ENCODE measurements at places on chromosomes 2 and 18.
A peak's percentile ranks its signal among the peaks of the same experiment; 100 is the strongest.

- H3K4me3 ChIP-seq = no peak overlapping the region
- DNase-seq = no peak
- no peaks in the 10 kb centered on the region for H3K27me3 ChIP-seq
Observed at GRCh38 chr2:161946489-161947107, 127.4 kb downstream of the DPP4 start.

DNA sequence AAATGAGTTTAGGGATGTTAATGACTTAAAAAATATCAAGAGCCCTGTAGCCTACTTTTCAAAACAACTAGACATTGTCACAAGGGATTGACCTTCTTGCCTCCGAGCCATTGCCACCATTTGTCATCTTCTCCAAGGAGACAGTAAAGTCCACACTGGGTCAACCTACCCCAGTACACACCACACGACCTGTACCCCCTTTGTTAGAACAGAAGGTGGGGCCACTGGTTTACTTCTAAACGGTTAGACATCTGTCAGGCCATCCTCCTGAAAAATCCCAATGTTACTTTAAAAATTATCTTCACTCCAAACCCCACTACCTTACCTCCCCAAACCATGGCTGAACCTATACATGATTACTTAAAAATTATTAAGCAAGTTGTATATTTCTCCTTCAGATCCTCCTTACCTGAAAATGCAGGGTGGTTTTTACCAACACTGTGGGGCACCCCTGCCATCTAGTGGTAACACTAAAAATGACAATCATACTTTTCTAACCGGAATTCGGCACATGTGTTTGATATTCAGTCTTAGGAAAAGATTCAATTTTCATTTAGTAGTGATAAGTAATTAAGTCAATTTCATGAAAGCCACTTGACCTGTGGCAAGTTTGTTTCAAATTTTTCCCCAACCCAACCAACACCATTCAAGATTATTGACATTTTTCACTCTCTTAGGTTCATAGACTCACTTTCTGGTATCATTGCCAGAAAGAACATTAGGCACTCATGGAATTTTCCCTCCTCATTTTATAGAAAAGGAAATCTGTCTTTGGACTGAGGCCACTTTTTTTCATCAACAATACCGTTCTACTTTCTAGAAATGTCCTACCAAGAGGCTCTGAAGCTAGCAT lies 265.3 kb upstream of the PKDCC start:
- H3K4me3 ChIP-seq = no peak overlapping the region
- no peaks in the 10 kb centered on the region for H3K4me1 ChIP-seq
- DNase-seq = peak; percentile 36
- H3K27me3 ChIP-seq = no peaks in the 10 kb centered on the region
- no peak overlapping the region for H3K27ac ChIP-seq

- no peak overlapping the region for H3K27ac ChIP-seq
- H3K36me3 ChIP-seq = no peaks in the 10 kb centered on the region
- H3K27me3 ChIP-seq = no peaks in the 10 kb centered on the region
- H3K4me3 ChIP-seq = no peak overlapping the region
Observed at GRCh38 chr2:105723431-105723830, 21.3 kb upstream of the NCK2 start.

GRCh38 chr2:45964223-45964841 lies 312.9 kb downstream of the PRKCE start:
- peak; percentile 35 for DNase-seq
- peaks cover 34% of the 10 kb centered on the region for H3K4me1 ChIP-seq
- H3K4me3 ChIP-seq = no peak overlapping the region

GRCh38 chr2:70930371-70931329 lies 5.0 kb upstream of the ATP6V1B1 start:
- H3K4me1 ChIP-seq = no peaks in the 10 kb centered on the region
- H3K4me3 ChIP-seq = no peak overlapping the region
- H3K36me3 ChIP-seq = no peaks in the 10 kb centered on the region
- H3K27ac ChIP-seq = no peak overlapping the region
- H3K27me3 ChIP-seq = peaks cover 3% of the 10 kb centered on the region

- no peaks in the 10 kb centered on the region for H3K4me1 ChIP-seq
- H3K36me3 ChIP-seq = no peaks in the 10 kb centered on the region
- peak overlapping the region; percentile 64 for H3K27ac ChIP-seq
Observed at GRCh38 chr2:197705912-197706838, 1.0 kb downstream of the MARS2 start.

- H3K4me1 ChIP-seq = no peaks in the 10 kb centered on the region
- no peak for DNase-seq
- no peaks in the 10 kb centered on the region for H3K27me3 ChIP-seq
- no peaks in the 10 kb centered on the region for H3K36me3 ChIP-seq
- no peak overlapping the region for H3K27ac ChIP-seq
- H3K4me3 ChIP-seq = no peak overlapping the region
Observed at GRCh38 chr2:145267451-145267850, 747.5 kb upstream of the ZEB2 start.

DNA sequence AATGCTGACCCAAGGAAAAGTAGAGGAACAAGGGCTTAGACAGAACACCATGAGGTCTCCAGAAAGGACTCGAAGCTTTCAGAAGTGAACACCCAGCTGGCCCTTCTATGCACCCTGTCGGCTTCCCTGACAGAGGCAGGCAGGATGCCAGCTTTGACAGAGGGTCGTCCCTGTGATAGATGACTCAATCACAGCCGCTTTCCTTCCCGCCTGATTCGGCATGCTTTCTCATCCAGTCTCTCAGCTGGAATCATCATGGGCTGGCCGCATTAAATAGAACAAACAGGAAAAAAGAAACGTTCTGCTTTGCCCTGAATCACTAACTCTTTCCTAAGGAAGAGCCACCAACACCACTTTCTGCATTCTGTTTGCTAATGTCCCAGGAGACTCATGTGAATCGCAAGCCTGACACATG lies 140.3 kb upstream of the RAB12 start:
- H3K27me3 ChIP-seq = no peaks in the 10 kb centered on the region
- DNase-seq = no peak
- H3K27ac ChIP-seq = no peak overlapping the region
- no peak overlapping the region for H3K4me3 ChIP-seq
- no peaks in the 10 kb centered on the region for H3K36me3 ChIP-seq

GRCh38 chr2:64562148-64562784 lies 38.1 kb downstream of the AFTPH start:
- no peak overlapping the region for H3K27ac ChIP-seq
- no peak for DNase-seq
- H3K27me3 ChIP-seq = no peaks in the 10 kb centered on the region

DNA sequence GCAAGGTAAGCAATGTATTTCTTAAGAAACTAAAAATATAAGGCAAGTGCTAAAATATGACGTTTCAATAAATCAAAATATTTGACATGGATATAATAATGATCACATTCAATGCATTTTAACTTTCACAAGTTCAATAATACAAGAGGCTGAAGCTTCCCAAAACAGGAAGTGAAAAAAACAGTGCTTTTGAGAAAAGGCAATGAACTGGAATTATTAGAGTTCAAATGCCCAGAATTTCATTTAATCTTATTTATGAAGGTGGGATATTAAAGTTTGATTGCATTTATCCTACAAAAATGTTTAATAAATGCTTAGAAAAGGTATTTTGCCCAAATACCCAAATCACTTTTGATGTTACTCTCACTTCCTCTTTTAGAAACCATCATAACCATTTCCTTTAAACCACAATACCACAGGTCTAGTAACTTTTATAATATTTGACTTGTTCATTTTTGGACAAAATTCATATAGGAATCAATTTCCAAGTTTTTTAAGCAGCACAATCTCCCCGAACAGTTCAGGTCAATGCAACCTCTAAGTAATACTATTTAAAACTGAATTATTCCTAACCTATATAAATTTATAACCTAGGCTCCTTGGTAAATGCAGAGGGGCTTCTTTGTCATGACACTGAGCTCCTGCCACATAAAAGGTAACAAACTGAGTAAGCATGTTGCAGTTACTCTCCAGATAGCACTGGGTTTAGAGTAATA lies 2.1 kb downstream of the NCKAP1 start:
- H3K4me3 ChIP-seq = peak overlapping the region; percentile 78
- no peaks in the 10 kb centered on the region for H3K36me3 ChIP-seq
- H3K27ac ChIP-seq = peak overlapping the region; percentile 96
- H3K4me1 ChIP-seq = no peaks in the 10 kb centered on the region
- H3K27me3 ChIP-seq = no peaks in the 10 kb centered on the region

DNA sequence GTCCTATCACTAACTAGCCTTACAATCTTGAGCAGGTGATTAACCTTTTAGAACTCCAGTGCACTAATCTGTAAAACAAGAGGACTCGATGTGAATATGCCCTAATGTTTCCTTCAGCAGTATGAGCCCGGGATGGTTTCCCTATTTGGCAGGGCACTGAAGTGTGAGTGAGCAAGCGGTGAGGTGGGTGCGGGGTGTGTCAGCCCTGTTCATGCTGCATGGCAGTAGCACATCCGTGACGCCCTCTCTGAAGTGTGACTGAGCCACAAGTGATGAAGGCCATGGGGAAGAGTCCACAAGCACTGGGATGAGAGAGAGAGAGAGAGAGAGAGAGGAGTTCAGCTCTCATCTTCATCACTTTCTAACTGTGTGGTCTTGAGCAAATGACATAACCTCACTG lies 168.7 kb downstream of the SETBP1 start:
- no peaks in the 10 kb centered on the region for H3K36me3 ChIP-seq
- no peak overlapping the region for H3K27ac ChIP-seq
- H3K27me3 ChIP-seq = no peaks in the 10 kb centered on the region
- H3K4me1 ChIP-seq = no peaks in the 10 kb centered on the region
- DNase-seq = no peak
- H3K4me3 ChIP-seq = no peak overlapping the region

GRCh38 chr18:5413447-5413846 lies 117.9 kb upstream of the ZBTB14 start:
- H3K27me3 ChIP-seq = no peaks in the 10 kb centered on the region
- DNase-seq = no peak
- no peaks in the 10 kb centered on the region for H3K36me3 ChIP-seq
- no peak overlapping the region for H3K27ac ChIP-seq
- H3K4me3 ChIP-seq = no peak overlapping the region

- no peaks in the 10 kb centered on the region for H3K27me3 ChIP-seq
- H3K4me3 ChIP-seq = no peak overlapping the region
- peak overlapping the region; percentile 25 for H3K27ac ChIP-seq
- no peak for DNase-seq
Observed at GRCh38 chr2:437756-438393, 150.0 kb upstream of the ALKAL2 start.

- DNase-seq = no peak
- no peak overlapping the region for H3K27ac ChIP-seq
- H3K36me3 ChIP-seq = no peaks in the 10 kb centered on the region
- H3K27me3 ChIP-seq = no peaks in the 10 kb centered on the region
- no peaks in the 10 kb centered on the region for H3K4me1 ChIP-seq
Observed at GRCh38 chr2:145593991-145594614, 1074.2 kb upstream of the ZEB2 start.

DNA sequence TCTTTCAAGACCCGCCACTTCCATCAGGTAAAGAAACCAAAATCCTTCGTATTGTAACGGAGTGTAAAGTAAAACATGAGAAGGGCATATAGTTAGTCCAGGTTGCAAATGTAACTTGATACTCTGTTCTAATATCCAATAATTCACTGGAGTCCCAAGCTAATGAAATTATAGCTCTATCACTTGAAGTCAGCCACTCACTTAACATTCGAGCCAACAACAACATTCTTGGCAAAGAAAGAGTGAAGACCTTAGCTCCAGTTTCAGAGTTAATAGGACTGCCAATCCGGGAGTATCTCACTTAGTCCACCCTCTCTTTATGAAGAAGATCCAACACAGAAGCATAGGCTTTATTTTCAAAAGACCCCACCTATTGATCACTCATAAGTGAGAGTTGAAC lies 298.0 kb upstream of the SOX11 start:
- H3K27me3 ChIP-seq = no peaks in the 10 kb centered on the region
- DNase-seq = no peak
- no peak overlapping the region for H3K27ac ChIP-seq
- no peaks in the 10 kb centered on the region for H3K36me3 ChIP-seq

GRCh38 chr2:65431421-65432226 lies 775 bp downstream of the SPRED2 start:
- DNase-seq = peak; percentile 41
- peak overlapping the region; percentile 76 for H3K4me3 ChIP-seq
- H3K27ac ChIP-seq = peak overlapping the region; percentile 96

DNA sequence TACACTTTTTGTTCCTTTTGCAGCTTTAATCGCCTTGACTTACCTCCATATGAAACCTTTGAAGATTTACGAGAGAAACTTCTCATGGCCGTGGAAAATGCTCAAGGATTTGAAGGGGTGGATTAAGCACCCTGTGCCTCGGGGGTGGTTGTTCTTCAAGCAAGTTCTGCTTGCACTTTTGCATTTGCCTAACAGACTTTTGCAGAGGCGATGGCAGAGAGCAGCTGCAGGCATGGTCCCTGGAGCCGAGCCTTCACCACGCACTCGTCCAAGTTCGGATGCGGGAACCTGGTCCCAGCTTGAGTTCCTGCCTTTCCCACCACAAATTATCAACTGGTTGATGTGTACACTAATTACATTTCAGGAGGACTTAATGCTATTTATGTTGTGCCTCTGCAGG lies 232.7 kb downstream of the ALPK2 start:
- H3K27ac ChIP-seq = no peak overlapping the region
- no peaks in the 10 kb centered on the region for H3K36me3 ChIP-seq
- no peaks in the 10 kb centered on the region for H3K4me1 ChIP-seq
- H3K27me3 ChIP-seq = no peaks in the 10 kb centered on the region
- H3K4me3 ChIP-seq = no peak overlapping the region

- H3K4me1 ChIP-seq = no peaks in the 10 kb centered on the region
- peak within 1 kb of the TSS; percentile 88 for H3K27ac ChIP-seq
- H3K36me3 ChIP-seq = no peaks in the 10 kb centered on the region
- peak within 1 kb of the TSS; percentile 51 for H3K4me3 ChIP-seq
- no peak for DNase-seq
Observed at GRCh38 chr2:229270551-229271410, at the start of gene PID1. Gene PID1 (minus strand): TSS chr2:229271287. CDS start chr2:229271043, 244 bp downstream.

GRCh38 chr2:95122197-95122551 lies 566 bp upstream of the MRPS5 start:
- no peak for DNase-seq
- peak overlapping the region; percentile 97 for H3K27ac ChIP-seq
- H3K4me1 ChIP-seq = peaks cover 10% of the 10 kb centered on the region
- no peaks in the 10 kb centered on the region for H3K27me3 ChIP-seq
- peak overlapping the region; percentile 97 for H3K4me3 ChIP-seq

GRCh38 chr2:65501074-65501473 lies 68.7 kb upstream of the SPRED2 start:
- H3K4me3 ChIP-seq = no peak overlapping the region
- no peaks in the 10 kb centered on the region for H3K36me3 ChIP-seq
- DNase-seq = no peak
- no peaks in the 10 kb centered on the region for H3K4me1 ChIP-seq
- no peak overlapping the region for H3K27ac ChIP-seq

Measured in tibial nerve (tissue), 4 donors.